ENCODE measurements at places on chromosomes 16 and 17. TPM values are rescaled to one million over a fixed set of nuclear protein-coding genes. Genes with fewer than 3 reads are reported as not detected.

The KCNG4 gene
- not detected for total RNA-seq

The OTOA gene
- total RNA-seq = 0.25 TPM

The KRT33A gene
- not detected for total RNA-seq

The KRT32 gene
- total RNA-seq = not detected

DNA sequence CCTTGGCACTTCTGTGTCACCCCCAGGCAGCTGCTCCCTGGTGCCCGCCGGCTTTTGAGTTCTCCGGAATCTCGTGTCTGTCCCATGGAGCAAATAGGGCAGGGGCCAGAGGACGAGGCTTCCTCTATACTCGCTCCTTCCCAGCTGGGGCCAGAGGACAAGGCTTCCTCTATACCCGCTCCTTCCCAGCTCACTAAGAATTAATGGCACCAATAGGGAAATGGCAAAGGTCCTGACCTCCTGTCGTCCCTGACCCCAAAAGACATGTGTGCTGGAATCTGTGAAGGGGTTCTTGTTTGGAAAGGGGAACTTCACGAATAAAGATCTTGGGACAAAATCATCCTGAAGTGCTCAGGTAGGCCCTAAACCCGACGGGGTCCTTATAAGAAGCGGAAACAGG lies 7.6 kb downstream of the SGSH start:
- no peak for DNase-seq
- H3K27me3 ChIP-seq = no peaks in the 10 kb centered on the region
- no peak overlapping the region for H3K4me3 ChIP-seq
- peaks cover 11% of the 10 kb centered on the region for H3K36me3 ChIP-seq

DNA sequence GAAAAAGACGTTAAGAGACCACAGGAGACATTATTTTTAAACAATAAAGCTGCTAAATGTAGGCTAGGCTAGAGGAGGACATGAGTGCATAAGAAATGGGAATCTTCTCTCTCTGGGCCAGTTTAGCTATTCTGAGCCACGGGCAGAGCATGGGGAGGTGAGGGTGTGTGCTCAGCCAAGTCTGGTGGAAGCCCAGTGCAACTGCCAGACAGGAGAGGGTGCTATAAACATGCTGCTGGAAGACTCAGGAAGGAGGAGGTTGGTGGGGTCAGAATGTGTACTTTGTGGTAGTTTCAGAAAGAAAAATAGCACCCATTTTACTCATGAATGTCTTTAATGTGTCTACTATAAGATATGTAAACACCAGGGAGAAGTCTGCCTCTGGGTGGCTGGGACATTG lies 5.9 kb upstream of the SDK2 start:
- H3K27ac ChIP-seq = no peak overlapping the region
- H3K36me3 ChIP-seq = no peaks in the 10 kb centered on the region
- H3K27me3 ChIP-seq = peaks cover 34% of the 10 kb centered on the region

DNA sequence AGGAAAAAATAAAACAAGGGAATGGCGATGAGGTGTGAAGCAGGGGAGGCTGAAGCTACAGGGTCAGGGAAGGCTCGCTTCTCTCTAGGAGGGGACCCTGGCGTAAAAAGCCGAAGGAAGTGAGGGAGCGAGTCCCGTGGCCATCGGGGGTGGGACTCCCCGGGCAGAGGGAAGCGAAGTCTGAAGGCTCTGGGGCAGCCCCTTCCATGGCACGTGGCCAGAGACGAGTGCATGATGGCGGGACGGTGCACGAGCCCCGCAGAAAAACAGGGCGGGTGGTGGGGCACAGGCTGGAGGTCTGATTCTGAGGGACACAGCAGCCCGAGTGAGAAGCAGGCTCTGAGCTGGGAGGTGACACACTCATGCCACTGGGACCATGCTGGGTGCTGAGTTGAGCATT lies 21.1 kb upstream of the NCBP3 start:
- H3K36me3 ChIP-seq = peaks cover 7% of the 10 kb centered on the region
- H3K27ac ChIP-seq = no peak overlapping the region
- no peaks in the 10 kb centered on the region for H3K27me3 ChIP-seq
- no peak overlapping the region for H3K4me3 ChIP-seq
- no peak for DNase-seq
- peaks cover 2% of the 10 kb centered on the region for H3K4me1 ChIP-seq
